ENCODE measurements at places on chromosomes 16 and 17. TPM values are rescaled to one million over a fixed set of nuclear protein-coding genes. Genes with fewer than 3 reads are reported as not detected.

Gene TBL3
- total RNA-seq, result 36.2 TPM

Gene HLF
- 2.4 TPM for total RNA-seq

Gene SDK2
- 3.9 TPM for total RNA-seq

Gene SLC12A4
- 48.1 TPM for total RNA-seq

Gene FAM171A2
- total RNA-seq, result 0.15 TPM

Gene RASD1
- 1.4 TPM for total RNA-seq

Gene KRTAP1-5
- total RNA-seq, result not detected

Gene DNAH9
- total RNA-seq, result not detected

Gene FZD2
- not detected for total RNA-seq

Gene VPS35
- total RNA-seq, result 70.3 TPM

Gene KRT36
- total RNA-seq, result not detected

Gene MILR1
- 3.6 TPM for total RNA-seq
